Putamen (tissue), 1 donor: ENCODE measurements at places on chromosomes 6 and 20.

DNA sequence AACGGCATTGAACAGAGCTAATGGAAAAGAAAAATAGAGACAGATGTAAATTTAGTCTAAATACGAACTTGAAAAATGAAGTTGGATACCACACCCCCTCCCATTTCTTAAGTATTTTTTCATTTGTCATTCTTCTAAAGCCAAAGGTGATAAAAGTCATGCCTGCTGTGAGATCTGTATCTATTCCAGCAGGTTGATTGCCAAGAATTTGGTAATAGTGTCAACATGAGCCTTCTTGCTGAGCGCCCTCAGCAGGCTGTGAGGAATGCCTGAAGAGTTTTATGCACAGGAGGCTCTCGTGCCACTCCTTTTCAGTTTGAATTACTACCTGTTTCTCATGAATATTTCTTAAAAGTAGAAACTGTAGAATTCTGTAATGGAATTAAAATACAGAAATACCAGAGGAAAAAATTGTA lies 165.4 kb downstream of the QKI start:
- DNase-seq, result no peak

- DNase-seq, result no peak
Measured at GRCh38 chr6:42315259-42315990, 97.8 kb upstream of the MRPS10 start.

DNA sequence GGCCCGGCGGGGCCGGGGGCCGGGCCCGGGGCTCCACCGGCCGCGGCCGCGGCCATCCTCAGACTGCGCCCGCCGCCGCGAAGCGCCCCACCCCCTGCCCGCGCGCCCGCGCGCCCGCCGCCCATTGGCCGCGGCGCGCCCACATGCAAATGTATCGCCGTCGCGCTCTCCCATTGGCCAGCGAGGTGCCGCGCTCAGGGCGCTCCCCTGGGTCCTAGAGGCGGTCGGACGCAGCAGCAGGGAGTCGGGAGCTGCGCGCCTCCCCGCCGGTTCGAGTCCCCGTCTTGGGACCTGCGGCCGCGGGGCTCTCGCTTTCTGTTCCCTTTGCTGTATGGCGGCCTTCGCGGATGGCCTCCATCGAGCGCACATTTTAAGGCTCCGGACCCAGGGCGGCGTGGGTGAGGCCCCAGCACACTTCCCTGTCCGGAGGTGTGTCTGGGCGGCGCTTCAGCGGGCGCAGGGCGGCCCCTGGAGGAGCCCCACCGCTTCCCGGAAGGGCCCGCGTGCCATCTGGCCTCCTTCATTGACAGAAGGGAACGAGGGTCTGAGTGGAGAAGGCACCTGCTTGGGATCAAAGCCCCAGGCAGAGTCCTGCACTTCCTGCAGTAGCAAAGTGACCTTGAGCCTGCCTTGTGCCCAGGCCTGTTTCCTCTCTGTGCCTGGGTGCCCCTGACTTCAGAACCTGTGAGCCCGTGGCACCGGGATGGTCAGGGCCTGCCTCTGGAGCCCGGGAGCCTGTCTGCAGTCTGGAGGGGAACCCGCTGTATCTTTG lies at the start of gene CABLES2:
CABLES2 (minus strand) TSS at position 65 of the 772 bp plus-strand sequence; CDS start at position 56, 9 bp downstream.
- peak; percentile 93 for DNase-seq

GRCh38 chr6:157632821-157633220 lies 190.2 kb upstream of the SNX9 start:
- peak; percentile 50 for DNase-seq

DNA sequence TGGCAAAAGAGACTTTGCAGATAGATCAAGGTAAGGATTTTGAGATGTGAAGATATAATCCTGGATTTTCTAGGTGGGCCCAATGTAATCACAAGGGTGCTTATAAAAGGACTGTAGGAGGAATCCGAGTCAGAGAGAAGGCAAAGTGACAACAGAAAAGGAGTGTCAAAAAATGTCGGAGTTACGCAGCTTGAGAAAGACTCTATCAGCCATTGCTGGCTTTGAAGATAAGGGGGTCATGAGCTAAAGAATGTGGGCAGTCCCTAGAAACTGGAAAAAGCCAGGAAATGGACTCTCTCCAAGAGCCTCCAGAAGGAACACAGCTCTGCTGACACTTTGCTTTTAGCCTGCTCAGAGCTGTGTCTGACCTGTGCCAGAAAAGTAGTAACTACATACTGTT lies 8.7 kb upstream of the RWDD1 start:
- no peak for DNase-seq
